Stimulated activated CD8-positive, alpha-beta memory T cell treated with anti-CD3 and anti-CD28 coated beads, Interleukin-7, amount 100 ng/mL, for 4 hours (primary cell): ENCODE measurements at places on chromosomes 12 and 14.
A peak's percentile ranks its signal among the peaks of the same experiment; 100 is the strongest.

DNA sequence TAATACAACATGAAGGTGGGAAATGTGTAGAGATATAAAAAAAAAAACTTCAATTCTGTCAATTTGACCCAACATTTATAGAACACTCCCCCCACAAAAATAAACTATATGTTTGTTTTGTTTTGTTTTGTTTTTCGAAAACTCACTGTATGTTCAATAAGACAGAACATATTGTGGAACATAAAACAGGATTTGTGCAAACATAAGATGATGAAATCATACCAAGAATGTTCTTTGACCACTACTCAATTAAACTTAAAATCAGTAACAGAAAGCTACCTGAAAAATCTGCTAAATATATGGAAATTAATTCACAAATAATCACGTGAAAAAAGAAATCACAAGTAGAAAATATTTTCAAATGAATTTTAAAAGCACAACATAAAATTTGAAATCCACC, 61.2 kb downstream of the PAWR start:
- no peak for DNase-seq

GRCh38 chr14:33315721-33316120, 377.0 kb downstream of the NPAS3 start:
- DNase-seq = no peak

GRCh38 chr14:81157431-81157830, 63.3 kb downstream of the GTF2A1 start:
- DNase-seq = no peak

GRCh38 chr12:49983892-49984291, 11.1 kb downstream of the AQP6 start:
- no peak for DNase-seq

DNA sequence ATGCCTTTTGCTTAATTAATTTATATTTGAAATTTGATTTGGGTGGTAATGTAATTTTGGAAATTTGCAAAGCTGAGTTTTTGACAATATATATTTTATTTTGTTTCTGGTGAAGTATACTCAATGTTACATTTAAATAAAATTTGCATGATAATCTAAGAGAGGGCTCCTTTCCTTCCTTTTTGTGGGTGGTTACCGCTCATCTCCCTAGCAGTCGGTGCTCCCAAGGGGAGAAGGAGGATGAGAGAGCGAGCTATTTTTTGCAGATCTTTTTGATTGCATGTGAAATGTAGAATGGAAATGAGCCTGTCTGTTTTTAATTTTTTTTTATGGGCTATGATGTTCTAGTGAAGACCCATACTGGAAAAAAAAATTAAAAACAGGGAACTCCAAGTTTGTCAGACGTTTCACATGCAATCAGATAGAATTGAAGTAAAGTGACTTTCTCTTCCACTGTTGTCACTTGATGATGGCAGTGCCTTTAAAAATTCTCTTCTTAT, 39.8 kb downstream of the MSRB3 start:
- no peak for DNase-seq

DNA sequence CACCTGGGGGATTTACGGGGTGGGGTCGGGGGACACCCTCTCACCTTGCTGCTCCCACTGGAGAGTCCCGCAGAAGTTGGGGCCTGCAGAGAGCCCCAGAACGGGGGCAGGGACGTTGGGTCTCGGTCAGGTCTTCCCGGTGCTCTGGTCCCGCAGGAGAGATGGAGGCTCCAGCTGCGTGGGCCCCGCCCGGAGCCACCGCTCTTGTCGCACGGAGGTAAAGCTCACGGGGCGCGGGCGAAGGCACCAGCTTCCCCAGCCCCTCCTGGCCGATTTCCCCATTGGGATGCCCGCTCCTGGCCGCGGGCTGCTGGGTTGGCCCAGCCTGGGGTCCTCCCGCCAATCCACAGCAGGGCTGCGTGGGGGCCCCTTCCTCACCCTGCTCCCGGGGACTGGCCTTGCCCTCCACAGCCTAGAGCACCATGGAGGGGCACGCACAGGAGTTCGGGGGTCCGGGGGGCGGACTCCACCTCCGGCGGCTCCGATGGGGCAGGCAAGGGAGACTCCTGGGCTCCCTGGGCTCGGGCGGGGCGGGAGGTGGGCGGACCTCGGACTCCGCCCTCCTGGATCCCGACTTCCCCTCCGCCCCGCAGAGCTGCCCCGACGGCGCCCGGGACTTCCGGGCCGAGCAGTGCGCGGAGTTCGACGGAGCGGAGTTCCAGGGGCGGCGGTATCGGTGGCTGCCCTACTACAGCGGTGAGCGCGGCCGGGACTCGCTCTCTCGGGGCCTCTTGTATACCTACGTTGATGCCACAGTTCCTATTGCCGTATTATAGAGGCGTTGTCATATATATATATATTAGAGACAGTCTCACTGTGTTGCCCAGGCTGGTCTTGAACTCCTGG, 8.4 kb downstream of the PAPLN start:
- peak; percentile 32 for DNase-seq

- no peak for DNase-seq
Measured at GRCh38 chr14:99356031-99356608, 84.1 kb upstream of the BCL11B start.

DNA sequence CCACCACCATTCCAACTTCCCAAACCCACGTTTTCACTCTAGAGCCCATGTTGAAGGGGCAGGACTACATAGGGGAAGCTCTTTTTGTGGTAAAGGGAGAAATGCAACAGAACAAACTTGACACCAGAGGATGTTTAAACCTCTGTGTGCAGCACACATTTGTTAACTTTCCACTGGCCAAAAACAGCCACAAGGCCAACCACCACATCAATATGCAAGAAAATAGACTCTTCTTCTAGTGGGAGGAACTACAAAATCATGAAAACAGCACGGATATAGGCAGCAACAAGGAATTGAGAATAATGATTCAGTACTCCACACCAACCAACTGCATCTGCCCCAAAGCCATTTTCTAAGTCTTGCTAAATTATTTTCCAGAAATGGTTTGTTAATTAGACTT, 66.3 kb upstream of the CEP83 start:
- DNase-seq = no peak

- no peak for DNase-seq
Measured at GRCh38 chr12:19199332-19199731, 69.8 kb downstream of the PLEKHA5 start.

- DNase-seq = no peak
Measured at GRCh38 chr12:127496255-127496654, 770.7 kb upstream of the TMEM132C start.

GRCh38 chr14:21668377-21668776, 5.2 kb downstream of the OR4E1 start:
- DNase-seq = no peak

DNA sequence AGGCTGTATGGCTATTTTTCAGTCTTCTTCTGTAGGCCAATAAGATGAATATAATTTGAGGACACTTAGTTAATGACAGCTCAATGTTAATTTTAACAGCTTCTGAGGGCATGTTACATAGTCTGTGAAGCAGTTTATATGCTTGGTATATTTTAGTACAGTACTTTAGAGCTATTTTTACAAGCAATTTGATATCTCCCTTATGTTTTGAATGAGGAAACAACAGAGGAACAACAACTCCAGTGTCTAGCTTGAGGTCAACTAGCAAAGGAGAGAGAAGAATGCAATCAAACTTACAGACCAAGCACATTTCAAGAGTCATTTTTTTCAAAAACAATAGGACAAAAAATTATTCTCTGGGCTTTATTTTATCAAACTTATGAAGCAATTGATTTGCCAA, 469.1 kb upstream of the DCN start:
- DNase-seq = no peak

- DNase-seq = no peak
Measured at GRCh38 chr14:56085471-56085870, 32.7 kb upstream of the PELI2 start.

GRCh38 chr12:66033151-66033550, 97.4 kb downstream of the LLPH start:
- DNase-seq = no peak

- no peak for DNase-seq
Measured at GRCh38 chr12:57793920-57794319, 11.3 kb downstream of the TSFM start.

DNA sequence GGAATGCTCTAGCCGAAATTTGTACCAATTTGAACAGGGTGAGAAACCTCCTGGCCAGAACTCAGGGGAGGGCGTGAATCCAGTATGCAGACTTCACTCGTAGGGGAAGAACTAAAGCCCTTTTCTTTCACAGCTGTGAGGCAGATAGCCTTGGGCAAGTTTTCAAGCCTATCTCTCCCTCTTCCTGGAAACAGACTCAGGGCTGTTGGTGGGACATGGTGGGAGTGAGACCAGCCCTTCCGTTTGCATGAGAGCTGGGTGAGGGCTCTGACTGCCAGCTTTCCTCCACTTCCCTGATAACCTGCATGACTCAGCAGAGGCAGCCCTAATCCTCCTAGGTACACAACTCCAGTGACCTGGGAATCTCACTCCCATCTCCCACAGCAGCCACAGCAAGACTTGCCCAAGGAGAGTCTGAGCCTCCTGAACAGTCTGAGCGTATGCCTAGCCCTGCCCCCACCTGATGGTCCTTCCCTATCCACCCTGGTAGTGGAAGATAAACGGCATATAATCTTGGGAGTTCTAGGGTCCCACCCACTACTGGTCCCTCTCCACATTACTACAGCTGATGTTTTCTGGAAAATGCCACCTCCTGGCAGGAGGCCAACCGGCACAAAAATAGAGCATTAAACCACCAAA, 170.1 kb upstream of the AMIGO2 start:
- no peak for DNase-seq

DNA sequence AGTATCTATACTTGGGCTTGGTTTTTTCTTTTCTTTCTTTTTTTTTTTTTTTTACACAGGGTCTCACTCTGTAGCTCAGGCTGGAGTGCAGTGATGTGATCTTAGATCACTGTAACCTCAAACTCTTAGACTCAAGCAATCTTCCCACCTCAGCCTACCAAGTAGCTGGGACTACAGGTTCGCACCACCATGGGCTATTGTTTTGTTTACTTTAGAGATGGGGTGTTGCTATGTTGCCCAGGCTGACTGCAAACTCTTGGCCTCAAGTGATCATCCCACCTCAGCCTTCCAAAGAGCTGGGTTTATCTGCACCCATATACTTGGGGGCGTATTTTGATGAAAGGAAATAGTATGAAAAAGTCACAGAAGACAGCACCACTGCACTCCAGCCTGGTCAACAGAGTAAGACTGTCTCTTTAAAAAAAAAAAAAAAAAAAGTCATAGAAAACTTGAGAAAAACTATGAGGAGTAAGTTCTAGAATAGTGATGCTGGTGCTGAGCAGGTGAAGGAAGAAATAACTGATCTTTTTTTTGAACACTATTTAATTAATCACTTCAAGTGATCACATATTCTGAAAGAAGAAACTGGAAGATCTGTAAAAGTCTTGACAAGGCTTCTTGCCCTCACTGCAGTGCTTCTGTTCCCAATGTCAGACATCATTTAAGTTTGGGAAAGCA, 53.8 kb upstream of the NPFF start:
- DNase-seq = no peak
